ENCODE measurements at places on chromosomes 2 and 18.

GRCh38 chr2:10497797-10498251 lies 49.7 kb upstream of the ODC1 start:
- DNase-seq = peak; percentile 91

DNA sequence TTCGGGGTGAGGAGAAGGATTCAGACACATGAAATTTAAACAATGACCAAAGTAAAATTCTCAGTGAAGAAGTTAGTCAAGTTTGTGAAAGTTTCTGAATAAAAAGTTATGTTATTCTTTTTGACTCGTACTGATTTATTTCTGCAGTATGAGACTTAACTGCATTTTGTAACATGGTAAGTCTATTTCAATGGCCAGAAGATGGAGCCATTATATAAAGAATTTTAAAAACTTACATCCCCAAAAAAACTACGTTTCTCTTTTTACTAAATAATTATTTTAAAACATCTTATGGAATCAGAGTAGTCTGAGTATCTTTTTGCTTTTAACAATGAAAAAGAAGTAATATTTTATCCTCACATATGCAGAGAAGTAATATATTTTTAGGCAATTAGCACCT lies 51.4 kb upstream of the SCN1A start:
- no peak for DNase-seq

GRCh38 chr2:126891681-126892500 lies 6.8 kb upstream of the TEX51 start:
- DNase-seq = no peak

GRCh38 chr18:37393221-37393827 lies 172.3 kb downstream of the CELF4 start:
- DNase-seq = no peak
